NCI-H524 treated with DMSO at 0.1 percent for 48 hours (cell line): ENCODE measurements at places on chromosomes 3 and 15.

- no peak for DNase-seq
These were observed 81.1 kb upstream of the MFGE8 start for GRCh38 chr15:88994286-88994685.

DNA sequence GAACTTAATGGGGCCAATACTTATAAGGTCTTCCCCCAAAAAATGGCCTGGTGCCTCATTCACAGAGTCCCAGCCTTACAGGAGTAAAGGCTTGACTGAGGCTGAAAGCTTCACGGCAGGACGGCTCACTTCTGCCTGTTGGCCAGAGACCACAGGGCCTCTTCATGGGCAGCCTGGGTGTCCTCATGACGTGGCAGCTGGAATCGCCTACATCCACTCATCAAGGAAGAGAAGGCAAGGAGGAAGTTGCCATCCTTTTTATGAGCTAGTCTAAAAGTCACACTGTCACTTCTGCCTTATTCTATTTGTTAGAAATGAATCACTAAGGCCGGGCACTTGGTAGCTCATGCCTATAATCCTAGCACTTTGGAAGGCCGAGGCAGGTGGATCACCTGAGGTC lies 89.3 kb upstream of the DGKG start:
- no peak for DNase-seq

DNA sequence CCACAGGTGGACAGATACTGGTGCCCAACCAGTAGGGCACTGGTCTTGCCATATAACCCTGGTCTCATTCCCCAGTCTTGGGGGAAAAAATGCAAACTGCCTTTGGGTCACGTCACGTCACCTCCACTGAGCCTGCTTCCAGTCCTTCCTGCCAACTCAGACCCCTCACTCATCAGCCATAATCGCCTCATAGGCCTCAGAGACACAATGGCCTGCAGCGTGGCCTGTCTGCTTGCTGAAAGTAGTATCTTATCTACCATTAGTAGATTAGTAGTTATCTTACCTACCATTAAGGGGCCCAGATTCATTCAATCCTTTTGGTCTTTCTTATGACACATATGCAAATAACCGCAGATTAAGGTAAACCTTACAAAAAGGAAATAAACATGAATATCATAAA lies 93.8 kb downstream of the FAM174B start:
- no peak for DNase-seq

DNA sequence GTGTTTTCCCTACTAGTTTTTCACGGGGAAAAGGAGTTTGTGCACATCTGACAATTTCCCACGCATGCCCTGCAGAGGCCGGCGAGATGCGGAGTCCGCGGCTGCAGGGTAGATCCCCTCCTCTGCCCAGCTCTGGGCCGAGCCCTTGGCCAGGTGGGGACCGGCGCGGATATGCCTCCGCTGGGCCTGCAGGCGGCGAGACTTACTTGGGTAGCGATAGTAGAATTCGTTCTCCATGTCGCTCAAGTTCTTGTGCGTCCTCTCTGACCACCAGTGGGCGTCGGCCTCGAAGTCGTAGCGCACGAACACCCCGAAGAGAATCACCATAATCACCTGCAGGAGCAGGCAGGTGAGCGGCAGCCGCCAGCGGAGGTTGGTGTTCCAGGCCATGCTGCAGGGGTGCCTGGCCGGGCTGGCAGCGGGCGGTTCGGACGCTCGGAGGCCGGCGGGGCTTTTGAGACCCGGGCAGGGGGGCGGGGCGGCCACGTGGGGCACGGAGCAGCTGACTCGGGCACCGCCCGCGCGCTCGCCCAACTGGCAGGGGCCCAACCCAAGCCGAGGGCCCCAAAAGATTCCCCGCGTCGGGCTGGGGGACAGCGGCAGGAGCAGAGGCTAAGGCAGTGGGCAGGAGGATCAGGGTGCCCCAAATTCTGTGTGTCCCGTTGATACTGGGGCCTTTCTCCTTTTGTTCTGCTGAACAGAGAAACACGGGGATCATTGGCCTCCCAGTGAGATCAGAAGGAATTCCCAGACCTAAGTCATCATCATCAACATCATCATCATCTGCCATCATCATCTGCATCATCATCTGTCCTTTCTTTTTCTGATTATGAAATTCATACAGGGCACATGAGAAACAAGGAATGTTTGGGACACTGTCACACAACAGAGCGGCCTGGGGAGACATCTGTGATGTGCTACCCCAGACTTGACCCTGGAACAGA lies at the start of gene RHCG:
TSS of gene RHCG (minus strand) at position 429 of the 944 bp plus-strand sequence. CDS start at position 390, 39 bp downstream.
- DNase-seq = no peak
